ENCODE measurements at places on chromosomes 2 and 18. TPM values are rescaled to one million over a fixed set of nuclear protein-coding genes. Genes with fewer than 3 reads are reported as not detected.

The AGXT gene
- total RNA-seq = not detected

The SKOR2 gene
- 1.4 TPM for total RNA-seq

The GREB1L gene
- total RNA-seq = 80.5 TPM

The KCNF1 gene
- total RNA-seq = 1.1 TPM

The TXNDC9 gene
- total RNA-seq = 30.7 TPM

- no peak overlapping the region for H3K27ac ChIP-seq
- no peak for DNase-seq
- H3K27me3 ChIP-seq = no peaks in the 10 kb centered on the region
- H3K36me3 ChIP-seq = no peaks in the 10 kb centered on the region
Measured at GRCh38 chr18:41647914-41648313, 307.1 kb upstream of the PIK3C3 start.

GRCh38 chr2:158905784-158906183 lies 62.7 kb upstream of the TANC1 start:
- DNase-seq = no peak
- H3K4me3 ChIP-seq = no peak overlapping the region
- peaks cover 27% of the 10 kb centered on the region for H3K27me3 ChIP-seq
- H3K4me1 ChIP-seq = peaks cover 19% of the 10 kb centered on the region
- no peaks in the 10 kb centered on the region for H3K36me3 ChIP-seq

GRCh38 chr2:104033399-104033798 lies 820.5 kb upstream of the POU3F3 start:
- no peaks in the 10 kb centered on the region for H3K36me3 ChIP-seq
- no peak for DNase-seq
- H3K4me1 ChIP-seq = peaks cover 5% of the 10 kb centered on the region
- H3K4me3 ChIP-seq = no peak overlapping the region
- no peaks in the 10 kb centered on the region for H3K27me3 ChIP-seq

GRCh38 chr18:41371156-41372045 lies 583.6 kb upstream of the PIK3C3 start:
- H3K27ac ChIP-seq = no peak overlapping the region
- no peaks in the 10 kb centered on the region for H3K36me3 ChIP-seq
- no peak for DNase-seq
- no peak overlapping the region for H3K4me3 ChIP-seq
- peaks cover 5% of the 10 kb centered on the region for H3K4me1 ChIP-seq

GRCh38 chr2:52805901-52806410 lies 961.6 kb upstream of the CHAC2 start:
- H3K4me3 ChIP-seq = no peak overlapping the region
- no peaks in the 10 kb centered on the region for H3K36me3 ChIP-seq
- DNase-seq = no peak

DNA sequence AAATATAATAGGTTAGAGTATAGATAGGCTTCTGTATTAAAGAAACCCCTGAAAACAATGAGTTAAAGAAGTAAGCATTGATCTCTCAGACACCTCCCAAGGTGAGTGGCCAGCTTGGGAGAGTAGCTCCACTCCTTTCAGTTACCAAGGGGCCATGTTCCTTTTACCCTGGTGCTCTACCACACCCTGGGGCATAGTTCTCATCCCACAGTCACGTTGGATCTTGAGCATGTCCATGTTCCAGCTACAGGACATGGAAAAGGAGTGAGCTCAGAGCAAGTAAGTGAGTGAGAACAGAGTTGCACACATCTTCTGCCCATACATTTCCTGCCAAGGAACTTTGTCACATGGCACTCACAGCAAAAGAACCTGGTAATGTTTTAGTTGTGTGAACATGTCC lies 325.9 kb upstream of the SLC39A10 start:
- H3K4me1 ChIP-seq = peaks cover 5% of the 10 kb centered on the region
- DNase-seq = no peak
- H3K36me3 ChIP-seq = no peaks in the 10 kb centered on the region

- H3K4me3 ChIP-seq = no peak overlapping the region
- no peaks in the 10 kb centered on the region for H3K36me3 ChIP-seq
- H3K27me3 ChIP-seq = peaks cover 32% of the 10 kb centered on the region
Measured at GRCh38 chr2:113124984-113125855, 2.2 kb upstream of the IL1RN start.

- no peak for DNase-seq
- H3K36me3 ChIP-seq = peaks cover 3% of the 10 kb centered on the region
- H3K27ac ChIP-seq = no peak overlapping the region
- no peak overlapping the region for H3K4me3 ChIP-seq
Measured at GRCh38 chr18:8619041-8619440, 9.8 kb downstream of the RAB12 start.

GRCh38 chr2:44429034-44429433 lies 67.3 kb downstream of the CAMKMT start:
- H3K36me3 ChIP-seq = peaks cover 5% of the 10 kb centered on the region
- DNase-seq = no peak
- H3K27ac ChIP-seq = no peak overlapping the region
- H3K4me1 ChIP-seq = peaks cover 8% of the 10 kb centered on the region
- no peaks in the 10 kb centered on the region for H3K27me3 ChIP-seq

Data from neural crest cell (in vitro differentiated cells).